ENCODE measurements at places on chromosomes 11 and 22. TPM values are rescaled to one million over a fixed set of nuclear protein-coding genes. Genes with fewer than 3 reads are reported as not detected.

Gene OR52E1
- not detected for total RNA-seq

Gene TRIM51
- not detected for total RNA-seq

Gene RFPL3
- total RNA-seq = not detected

Gene H19
- 36.1 TPM for total RNA-seq

Gene MUC5AC
- total RNA-seq = not detected

Gene OR5AN1
- not detected for total RNA-seq

Gene CST6
- total RNA-seq = 0.84 TPM

Gene NLRP10
- 7.6 TPM for total RNA-seq

Gene OR51I1
- not detected for total RNA-seq

Gene CRYAB
- total RNA-seq = 20.0 TPM

Gene LAMTOR1
- 149 TPM for total RNA-seq

Data from bronchus fibroblast of lung (primary cell).